Fibroblast of skin of left quadriceps (primary cell): ENCODE measurements at places on chromosomes 5 and 9.

DNA sequence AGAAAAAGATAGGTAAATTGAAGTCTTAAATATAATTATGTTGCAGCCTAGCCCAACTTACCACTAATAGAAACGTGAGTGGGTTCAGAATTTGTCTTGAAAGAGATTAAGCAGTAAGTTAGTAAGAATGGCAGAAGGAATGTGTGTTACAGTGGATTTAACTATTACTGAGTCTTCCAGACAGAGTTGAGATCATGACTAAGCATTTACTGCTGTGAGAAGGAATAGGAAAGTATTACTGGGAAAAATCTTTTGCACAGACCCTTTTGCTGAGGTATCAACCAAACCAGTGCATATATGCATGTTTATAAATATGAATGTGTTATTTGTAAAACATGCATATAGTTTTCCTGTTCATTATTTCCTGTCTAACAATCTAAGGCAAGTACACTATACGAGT is 112.8 kb upstream of the EFNA5 start:
- DNase-seq, result no peak

- DNase-seq, result no peak
Observed at GRCh38 chr5:101991486-101991885, 304.6 kb downstream of the SLCO4C1 start.

- no peak for DNase-seq
Observed at GRCh38 chr9:38707885-38708637, 11.9 kb downstream of the FAM240B start.

- DNase-seq, result peak; percentile 54
Observed at GRCh38 chr9:81686614-81687520, 2.5 kb downstream of the TLE1 start.

GRCh38 chr9:129724456-129725190 is 28.2 kb downstream of the PTGES start:
- DNase-seq, result no peak

GRCh38 chr5:118042076-118042475 is 946.3 kb downstream of the DTWD2 start:
- no peak for DNase-seq

DNA sequence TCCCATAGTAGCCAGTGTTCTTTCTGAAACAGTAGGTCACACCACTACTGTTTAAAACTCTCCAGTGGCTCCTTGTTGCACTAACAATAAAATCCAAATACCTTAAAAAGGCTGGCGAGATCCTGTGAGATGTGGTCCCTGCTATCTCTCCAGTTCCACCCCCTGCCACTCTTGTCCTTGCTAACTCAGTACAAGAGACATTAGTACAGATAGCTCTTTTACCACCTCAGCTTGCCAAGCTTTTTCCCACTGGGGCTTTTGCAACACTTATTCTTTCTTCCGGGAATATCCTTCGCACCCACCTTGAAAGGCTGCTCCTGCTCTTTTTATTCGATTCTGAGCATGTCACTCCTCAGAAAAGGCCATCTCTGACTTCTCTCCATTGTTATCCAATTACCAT is 14.9 kb downstream of the NIPSNAP3B start:
- no peak for DNase-seq

- DNase-seq, result no peak
Observed at GRCh38 chr9:4691795-4692194, 12.4 kb downstream of the CDC37L1 start.

DNA sequence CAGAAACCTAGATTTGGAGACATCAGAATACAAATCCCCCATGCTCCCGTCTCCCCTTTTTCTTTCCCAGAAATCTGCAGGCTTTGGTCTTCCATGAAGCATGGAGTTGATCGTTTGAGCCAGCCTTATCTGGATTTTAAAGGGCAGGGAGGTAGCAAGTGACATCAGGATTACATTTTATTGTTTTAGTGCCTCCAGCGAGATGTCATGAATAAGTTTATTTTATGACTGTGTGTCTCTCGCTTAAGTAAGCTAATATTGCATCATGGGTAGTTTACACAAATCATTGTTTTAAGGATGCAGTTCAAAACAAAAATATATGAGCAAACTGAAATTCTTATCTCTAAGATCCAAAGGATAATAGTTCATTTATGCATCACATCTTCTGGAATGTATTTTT is 50.7 kb upstream of the TNFSF8 start:
- DNase-seq, result no peak

GRCh38 chr5:148532969-148533670 is 121.2 kb downstream of the HTR4 start:
- DNase-seq, result no peak

DNA sequence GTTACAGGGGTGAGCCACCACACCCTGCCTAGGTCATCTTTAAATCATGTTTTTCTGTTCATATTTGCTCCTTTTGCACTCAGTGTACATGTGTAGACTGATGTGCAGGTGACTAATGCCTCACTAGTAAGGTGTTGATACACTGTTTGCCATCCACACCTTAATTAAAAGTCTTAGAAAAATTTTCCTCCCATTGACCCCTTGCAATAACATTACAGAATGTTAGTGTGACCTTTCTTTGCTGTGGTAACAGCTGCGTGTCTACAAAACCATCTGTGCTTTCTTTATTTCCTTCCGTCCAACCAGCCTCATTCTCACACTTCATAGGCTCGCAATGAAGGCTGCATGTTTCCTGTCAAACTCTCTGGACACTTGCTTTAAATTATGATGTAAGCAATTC is 6.6 kb upstream of the CEMIP2 start:
- no peak for DNase-seq

DNA sequence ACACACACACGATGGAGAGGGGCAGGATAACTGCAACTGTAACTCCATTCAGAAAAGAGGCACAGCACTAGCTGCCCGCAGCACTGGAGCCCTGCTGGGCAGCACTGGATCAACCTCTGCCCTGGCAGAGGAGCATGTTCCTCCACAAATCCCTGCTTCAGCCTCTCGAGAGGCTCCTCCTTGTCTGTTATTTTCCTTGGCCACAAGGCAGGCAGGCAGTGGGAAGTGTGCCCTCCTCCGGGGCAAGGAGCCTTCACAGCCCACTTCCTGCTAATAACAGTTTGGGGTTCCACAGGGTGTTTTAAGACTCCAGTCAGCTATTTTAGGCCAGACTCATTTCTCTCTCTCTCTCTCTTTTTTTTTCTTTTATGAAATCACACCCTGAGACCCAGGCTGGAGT is 11.8 kb downstream of the FXN start:
- no peak for DNase-seq

- no peak for DNase-seq
Observed at GRCh38 chr5:170483701-170484458, 19.9 kb upstream of the KCNIP1 start.

DNA sequence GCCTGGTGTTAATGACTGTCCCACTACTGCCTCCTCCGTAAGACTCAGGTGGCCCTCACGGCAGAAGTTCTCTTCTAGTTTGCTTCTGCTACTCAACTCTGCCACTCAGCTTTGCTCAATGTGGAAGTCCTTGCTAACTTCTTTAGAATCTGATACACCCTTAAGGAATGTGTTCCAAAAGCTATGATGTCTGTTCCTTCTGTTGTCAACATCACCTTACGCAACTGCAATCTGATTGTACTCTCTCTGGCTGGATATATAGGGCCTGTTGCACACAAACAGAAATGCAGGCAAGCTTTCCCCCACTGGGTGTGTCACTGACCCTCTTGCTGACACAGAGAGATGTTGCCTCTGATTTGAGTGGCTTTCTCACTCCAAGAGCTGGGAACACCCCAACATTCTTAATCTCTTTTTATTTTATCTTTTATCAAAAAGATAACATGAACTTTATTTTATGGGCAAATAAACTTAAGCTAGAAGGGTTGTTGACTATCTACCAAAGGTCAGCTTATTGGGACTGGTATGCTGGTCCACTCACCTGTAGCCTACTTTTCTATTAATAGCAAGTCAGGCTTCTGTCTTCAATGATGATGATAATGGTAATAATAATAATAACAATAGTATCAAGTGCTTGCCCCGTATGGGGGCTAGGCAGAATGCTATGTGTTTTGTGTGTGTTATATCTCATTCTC is 25.2 kb downstream of the TMEM252 start:
- DNase-seq, result no peak

DNA sequence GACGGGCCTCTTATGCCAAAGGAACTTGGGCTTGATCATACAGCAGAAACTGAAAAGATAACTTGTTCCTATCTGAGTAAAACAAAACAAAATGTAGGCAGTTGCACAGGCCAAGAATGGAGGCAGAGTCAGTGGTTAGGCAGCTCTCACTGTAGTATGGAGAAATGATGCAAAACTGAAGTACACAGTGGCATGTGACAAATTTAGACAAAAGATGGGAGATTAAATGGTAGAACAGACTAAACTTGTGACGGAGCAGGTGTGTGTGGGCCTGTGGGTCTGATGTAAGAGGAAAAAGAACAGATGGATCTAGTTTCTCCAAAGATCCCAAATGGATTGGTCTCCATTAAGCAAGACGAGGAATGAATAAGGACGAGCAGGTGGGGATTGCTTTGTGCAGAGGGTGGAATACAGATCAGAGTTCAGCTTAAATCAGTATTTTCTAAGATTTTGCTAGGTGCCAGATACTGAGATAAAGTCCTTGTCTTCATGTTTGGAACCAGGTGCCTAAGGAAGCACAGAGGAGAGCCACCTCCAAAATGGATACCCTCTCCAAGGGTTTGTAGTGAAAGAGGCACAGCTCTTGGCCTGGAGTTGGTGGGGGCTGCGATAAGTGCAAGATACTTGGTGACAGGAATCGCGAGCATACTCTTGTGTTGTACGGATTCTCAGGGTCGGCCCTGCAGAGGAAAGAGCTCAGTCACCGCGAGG is 722 bp upstream of the DCP2 start:
- no peak for DNase-seq

DNA sequence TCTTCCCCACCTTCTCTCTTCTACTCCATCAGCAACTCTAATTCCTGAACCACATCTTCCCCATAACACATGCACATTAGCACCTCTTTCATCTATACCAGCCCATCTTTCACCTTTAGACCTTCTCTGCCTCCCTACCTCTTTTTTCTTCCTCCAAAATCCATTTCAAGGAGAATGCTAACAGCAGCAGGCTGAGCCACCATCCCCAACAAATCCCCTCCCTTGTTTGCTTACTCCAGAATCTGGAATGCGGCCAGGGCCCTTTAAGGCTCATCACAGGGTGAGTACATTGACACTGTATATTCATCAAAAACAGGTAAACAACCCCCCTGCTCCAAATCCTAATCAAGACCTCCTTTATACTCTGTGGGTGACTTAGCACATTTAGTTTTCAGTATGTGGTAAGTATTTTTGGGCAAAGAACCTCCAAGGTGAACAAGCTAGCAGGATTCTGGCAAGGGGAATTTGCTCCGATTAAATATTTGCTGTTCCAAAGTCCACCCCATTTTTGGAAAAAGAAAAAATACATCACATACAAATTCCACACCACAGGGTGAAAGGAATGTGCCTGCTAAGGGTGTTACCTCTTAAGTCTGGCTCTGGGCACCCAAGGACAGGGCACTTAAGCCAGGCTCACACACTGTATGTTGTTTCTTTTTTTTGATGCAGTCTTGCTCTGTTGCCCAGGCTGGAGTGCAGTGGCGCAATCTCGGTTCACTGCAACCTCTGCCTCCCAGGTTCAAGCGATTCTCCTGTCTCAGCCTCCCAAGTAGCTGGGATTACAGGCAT is 71.4 kb downstream of the SERINC5 start:
- no peak for DNase-seq

DNA sequence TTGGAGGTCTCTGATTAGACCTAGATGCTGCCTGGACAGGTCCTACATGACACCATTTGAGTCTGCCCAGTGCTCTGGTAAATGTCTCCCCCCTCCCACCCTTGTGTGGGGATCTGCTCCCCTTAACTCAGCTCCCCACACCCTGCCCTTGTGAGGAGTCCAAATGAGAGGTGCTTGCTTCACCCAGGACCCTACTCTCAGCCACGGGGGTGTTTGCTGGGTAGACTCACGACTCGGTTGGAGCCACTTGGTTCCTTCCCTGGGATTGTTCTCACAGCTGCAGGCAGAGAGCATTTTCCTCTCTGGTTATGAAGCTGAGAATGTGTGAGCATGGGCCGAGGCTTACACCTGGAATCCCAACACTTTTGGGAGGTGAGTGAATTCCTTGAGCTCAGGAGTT is 204.7 kb downstream of the CDK5RAP2 start:
- no peak for DNase-seq

GRCh38 chr9:69324549-69325401 is at the start of gene ENTREP1:
Gene ENTREP1, plus strand, starts transcription at chr9:69325215. Its CDS starts 95 bp downstream, at chr9:69325310.
- DNase-seq, result no peak

DNA sequence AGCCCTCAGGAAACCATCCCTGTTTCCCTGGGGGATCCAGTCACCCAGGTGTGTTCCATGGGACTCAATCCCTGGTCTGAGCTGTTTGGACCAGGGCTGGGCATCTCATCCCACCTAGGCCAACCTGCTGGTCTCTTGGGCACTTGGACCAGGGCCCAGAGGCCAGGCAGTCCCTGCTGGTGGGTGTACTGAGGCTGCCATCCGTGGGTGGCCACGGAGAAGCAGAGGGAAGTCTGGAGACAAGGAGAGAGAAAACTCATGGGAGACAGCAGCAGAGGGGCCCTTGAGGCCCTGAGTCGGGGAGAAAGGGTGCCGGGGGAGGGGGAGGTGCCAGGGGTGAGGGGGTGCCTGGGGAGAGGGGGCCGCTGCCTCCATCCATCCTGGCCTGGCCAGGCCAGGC is 247.8 kb downstream of the PBX3 start:
- no peak for DNase-seq

GRCh38 chr9:137192859-137193258 is 4.4 kb downstream of the SSNA1 start:
- no peak for DNase-seq

- DNase-seq, result no peak
Observed at GRCh38 chr5:128762661-128763306, 202.5 kb upstream of the SLC27A6 start.
